NCI-H2107 (cell line): ENCODE measurements at places on chromosomes 5 and 9.

- DNase-seq = no peak
Observed at GRCh38 chr9:129610473-129611306, 10.2 kb downstream of the C9orf50 start.

DNA sequence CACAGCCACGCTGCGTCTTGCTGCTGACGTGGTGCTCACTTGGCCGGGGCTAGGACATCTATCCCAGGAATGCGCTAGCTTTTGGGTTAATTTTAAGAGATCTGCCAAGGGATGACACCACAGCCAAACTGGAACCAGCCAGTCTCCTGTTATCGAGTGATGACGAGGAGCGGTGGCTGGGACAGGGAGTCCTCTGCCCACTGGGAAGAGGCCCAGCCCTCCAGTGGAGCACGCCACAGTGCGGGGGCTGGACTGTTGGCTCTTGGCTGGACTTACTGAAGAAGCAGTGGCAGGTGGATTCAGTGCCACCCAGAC is 55.1 kb upstream of the PHYKPL start:
- no peak for DNase-seq

DNA sequence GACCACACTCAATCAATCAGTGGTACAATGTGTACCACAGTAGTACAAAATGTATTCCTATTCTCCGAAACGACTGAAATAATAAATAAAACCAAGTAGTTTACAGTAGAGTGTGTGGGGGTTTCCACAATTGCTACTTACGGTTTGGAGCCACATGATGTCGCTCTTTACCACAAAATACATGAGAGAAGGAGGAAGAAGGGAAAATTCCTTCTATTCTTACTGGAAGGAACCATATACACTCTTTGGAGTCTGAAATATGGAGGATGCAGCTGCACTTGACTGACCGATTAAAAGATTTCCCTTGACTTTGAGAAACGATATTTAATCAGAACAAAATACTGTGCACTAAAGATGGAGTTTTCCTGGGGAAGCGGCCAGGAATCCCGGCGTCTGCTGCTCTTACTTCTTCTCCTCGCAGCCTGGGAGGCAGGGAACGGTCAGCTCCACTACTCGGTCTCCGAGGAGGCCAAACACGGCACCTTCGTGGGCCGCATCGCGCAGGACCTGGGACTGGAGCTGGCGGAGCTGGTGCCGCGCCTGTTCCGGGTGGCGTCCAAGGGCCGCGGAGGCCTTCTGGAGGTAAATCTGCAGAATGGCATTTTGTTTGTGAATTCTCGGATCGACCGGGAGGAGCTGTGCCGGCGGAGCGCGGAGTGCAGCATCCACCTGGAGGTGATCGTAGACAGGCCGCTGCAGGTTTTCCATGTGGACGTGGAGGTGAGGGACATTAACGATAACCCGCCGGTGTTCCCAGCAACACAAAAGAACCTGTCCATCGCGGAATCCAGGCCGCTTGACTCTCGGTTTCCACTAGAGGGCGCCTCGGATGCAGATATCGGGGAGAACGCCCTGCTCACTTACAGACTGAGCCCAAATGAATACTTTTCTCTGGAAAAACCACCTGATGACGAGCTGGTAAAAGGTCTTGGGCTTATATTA is at the start of gene PCDHA4:
PCDHA4 (plus strand) TSS at position 235 of the 942 bp plus-strand sequence.
- no peak for DNase-seq

GRCh38 chr5:176559683-176560082 is 10.5 kb downstream of the CDHR2 start:
- no peak for DNase-seq

DNA sequence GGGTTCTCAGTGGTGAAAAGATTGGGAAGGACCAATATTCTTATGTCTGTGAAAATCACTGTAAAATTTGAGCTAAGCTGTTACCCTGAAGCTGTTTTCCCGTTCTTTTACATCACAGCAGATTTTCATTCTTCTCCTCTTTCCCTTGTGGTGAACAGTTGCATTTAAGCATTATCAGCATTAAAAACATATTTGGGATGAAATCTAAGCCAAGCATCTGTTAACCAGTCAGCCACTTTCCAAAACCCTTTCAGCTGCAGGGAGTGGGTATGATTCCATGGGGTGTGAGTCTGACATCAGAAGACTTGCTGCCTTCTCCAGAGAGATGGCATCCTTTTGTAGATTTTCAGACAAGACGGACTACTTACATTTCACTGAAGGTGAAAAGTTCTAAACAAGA is 97.2 kb downstream of the TRIO start:
- DNase-seq = no peak

DNA sequence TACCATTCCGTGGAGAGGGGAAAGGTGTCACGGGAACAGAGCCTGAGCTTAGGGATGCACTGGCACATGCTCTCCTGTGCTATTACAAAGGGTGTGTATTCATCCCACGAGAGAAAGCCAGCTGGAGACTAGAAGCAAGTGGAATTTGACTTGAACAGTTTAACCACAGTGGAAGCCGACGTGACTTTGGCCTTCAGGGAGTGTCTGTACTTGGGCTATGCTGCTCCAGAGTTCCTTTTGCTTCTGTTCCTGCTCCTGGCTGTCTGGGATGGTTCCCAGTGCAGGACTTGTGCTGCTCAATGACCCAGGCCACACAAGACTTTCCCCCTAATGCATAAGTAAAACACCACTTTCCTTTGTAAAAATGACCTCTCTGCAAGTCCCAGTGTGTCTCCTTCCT is 7.9 kb upstream of the NFIL3 start:
- DNase-seq = no peak

GRCh38 chr5:44358421-44358820 is 30.8 kb downstream of the FGF10 start:
- no peak for DNase-seq

DNA sequence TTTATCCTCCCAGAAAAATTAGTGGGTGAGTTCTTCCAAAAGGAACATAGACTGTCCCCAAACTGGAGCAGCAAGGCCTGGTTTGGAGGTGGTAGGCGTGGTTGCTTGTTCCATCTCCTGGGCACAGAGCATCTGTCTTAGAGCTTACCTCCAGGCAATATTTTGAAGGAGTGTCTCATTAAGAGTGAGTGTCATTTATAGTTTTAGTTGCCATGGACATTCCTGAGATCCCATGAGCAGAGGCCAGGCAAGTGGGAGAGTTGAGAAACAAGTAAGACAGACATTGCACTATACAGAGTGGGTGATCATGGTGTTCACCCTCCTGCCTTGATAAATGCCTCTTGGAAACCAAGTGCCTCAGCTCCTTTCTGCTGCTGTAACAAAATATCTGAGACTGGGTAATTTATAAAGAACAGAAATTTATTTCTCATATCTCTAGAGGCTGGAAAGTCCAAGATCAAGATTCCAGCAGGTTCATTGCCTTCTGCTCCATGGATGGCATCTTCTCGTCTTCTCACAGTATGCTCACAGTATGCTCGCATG is 68.5 kb downstream of the KIAA1958 start:
- no peak for DNase-seq

DNA sequence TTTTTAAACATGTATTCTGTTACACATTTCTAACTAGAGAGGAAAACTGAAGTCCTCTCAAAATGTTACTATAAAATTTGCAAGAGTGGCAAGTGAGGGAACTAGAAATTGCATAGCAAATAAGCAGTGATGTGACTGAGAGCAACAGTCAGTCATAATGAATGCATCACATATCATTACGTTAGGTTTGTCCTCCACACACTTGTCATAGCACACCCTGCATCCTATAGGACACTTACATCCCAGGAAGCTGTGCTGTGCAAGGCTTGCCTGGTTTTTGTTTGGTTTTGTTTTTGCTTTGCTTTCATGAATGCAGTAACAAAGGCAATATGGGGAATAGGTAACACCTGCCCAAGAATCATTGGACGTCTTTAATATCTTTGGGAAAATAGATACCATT is 10.8 kb downstream of the NFIB start:
- DNase-seq = no peak

DNA sequence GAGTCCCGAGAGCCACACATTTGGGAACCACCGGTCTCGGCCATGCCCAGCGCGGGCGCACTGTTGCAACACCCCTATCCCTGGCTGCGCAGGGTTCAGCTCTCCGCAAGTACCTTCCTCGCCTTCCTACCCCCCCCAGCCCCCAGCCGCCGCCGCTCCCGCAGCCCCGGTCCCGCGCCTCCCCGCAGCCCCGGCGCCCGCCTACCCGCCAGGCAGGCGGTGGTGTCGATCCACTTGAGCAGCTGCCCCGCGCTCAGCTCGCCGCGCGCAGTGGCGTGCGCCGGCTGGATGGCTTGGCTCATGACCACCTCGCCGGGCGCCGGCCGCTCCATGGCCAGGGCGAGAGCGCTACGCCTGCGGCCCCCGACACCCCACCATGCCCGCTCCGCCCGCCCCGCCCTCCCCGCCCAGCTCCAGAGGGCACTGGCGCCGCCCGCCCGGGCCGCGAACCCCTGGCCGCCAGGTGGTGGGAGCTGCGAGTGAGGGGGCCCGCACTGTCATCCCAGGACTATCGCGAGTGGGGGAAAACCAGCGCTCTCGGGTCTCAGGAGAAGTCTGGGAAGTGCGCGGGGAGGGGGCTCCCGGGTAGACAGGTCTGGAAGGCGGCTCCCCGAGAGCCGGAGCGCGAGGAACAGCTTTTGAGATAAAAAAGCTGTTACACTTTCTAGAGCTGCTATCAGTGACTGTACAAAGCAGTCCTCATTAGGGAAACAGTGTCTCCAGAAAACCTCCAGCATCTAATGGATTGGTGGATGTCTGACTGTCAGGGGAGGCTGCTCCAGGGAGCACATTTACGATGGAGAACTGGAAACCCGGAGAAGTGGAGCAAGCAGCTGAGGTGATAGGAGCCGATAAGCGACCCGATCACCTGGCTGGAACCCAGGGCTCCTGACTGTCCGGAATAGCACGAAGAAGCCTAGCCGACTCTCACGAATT is at the start of gene ACOT12:
ACOT12 (minus strand) TSS at position 352 of the 936 bp plus-strand sequence; CDS start at position 332, 20 bp downstream.
- no peak for DNase-seq

DNA sequence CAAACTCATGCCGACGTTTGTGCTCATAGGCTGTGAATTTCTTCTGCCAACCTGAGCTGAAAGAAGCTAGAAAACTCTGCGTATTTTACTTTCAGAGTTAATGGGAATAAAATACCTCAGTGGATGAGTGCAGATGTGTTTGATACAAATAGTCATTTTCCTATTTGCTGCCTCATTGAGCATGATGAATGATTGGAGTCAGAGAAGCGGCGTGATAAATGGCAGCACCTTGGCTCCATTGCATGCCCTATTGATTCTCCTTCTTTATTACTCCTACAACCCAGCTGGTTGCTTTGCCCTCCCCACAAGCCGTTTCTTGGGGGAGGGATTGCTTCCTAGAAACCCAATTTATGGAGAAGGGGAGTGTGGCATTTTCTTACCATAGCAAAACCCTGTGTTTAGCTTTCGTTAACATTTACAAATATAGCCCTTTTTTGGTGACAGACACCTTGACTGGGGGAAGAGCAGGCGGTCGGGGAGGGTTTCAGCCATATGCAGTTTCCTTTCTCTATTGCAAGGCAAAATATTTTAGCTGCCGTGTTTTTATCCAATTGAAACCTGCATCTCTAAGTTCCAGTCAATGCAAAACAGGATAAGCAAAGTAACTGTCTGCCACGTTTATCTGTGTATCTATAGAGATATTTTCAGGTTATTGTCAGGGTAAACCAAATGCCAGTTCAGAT is 93.1 kb upstream of the TBCA start:
- no peak for DNase-seq

DNA sequence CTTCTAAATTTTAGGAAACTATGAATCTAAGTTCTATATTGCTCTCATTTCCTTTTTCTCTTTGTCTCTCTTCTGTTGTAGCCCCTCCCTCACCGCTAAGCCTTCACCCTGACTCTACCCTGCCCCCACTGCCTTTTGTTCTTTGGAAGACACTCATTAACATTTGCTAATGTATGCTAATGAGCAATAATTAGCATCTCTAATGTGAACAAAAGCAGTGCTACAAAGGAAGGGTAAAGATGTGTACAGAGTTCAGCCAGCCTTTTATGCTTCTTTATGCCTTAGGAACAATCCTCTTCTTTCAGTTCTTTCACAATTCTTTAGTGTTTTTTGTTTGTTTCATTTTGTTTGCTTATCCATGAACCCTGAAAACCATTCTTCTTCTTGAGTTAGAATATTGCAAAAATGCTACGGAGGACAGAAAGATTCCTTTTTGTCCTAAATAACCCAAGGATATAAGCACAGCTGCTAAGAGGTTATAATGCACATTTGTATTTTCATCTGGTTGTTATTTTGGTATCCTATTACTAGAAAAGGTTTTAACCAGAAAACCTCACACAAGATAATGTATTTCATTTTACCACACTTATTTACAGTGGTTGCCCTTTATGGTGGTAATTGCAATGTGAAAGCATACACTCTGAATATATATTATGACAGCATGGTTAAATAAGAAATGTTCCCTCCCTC is 159.3 kb downstream of the TMC1 start:
- DNase-seq = no peak

DNA sequence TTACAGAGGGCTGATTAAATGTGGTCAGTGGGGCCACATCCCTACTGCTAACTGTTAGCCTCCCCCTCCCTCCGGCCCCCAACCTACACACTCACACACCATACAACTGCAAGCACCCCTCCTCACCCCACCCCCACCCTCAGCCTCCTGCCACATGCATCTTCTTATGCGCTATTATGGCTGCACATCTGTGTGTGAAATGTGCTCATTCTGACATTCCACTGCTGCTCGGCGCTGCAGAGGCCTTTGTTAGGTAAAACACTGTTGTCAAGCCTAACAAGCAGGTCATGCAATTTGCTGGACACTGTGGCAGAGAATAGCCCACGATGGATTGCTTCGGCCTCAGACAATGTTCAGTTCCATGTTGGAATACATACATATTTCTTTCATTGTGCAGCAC is 173.6 kb downstream of the NR2F1-AS1 start:
- no peak for DNase-seq

DNA sequence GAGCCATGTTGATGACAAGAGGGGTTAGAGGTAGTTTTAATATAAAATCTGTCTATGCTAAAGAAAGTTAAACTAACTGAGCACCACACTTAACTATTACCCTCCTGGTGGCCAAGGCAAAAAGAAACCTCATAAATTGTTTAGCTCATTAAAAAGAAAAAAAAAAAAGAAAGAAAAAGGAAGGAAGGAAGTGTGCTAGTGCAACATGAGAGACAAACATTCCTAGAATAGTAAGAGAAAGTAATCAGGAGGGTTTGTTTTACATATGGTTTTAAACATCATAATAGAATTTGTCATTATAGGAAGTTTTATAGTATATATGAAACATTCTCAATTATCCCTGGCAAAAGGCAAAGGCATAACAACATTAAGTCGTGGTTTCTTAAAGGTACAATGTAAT is 152.3 kb downstream of the SNX18 start:
- no peak for DNase-seq

GRCh38 chr5:60387051-60387440 is 312.9 kb downstream of the DEPDC1B start:
- DNase-seq = no peak

GRCh38 chr9:92837191-92837590 is 40.6 kb downstream of the ZNF484 start:
- DNase-seq = no peak

- DNase-seq = no peak
Observed at GRCh38 chr5:6159832-6160430, 218.4 kb downstream of the MED10 start.
